ENCODE measurements at places on chromosomes 6 and 20. TPM values are rescaled to one million over a fixed set of nuclear protein-coding genes. Genes with fewer than 3 reads are reported as not detected.

DNA sequence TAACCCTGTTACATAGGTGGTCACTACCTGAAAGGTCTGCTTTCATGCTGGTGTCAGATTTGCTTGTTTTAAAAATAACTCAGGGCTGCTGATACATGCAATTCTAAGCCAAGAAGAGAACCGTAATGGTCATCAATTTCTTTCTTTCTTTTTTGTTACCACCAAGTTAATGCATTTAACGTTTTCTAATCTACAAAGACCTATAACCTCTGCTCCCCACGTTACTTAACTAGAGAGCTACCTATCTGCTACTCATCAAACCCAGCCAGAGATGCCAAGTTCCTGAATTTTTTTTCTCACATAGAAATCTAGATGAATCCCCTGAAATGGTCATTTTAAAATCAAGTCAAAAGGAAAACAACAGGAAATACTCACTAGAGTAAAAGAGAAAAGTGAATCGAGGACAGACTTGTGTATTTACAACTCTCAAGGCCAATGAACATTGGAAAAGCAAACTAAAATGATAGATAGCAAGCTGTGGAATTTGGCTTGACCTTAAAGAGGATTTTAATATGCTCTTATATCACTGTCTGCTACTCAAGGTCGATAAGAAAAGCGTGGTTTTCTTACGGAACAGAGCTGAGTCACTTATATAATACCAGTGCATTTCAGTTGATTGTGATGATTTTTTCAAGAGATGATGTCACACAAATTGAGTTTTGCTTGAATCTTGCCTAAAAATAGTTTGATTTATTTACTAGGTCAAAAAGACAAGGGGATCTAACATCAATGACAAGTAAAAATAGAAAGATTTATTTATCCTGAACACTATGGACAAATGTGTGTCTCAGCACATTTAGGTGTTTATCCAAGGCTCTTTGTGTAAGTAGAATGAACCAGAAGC is 67.9 kb downstream of the SGK1 start:
- DNase-seq, result no peak

Gene ZBTB46
- total RNA-seq, result 6.0 TPM

DNA sequence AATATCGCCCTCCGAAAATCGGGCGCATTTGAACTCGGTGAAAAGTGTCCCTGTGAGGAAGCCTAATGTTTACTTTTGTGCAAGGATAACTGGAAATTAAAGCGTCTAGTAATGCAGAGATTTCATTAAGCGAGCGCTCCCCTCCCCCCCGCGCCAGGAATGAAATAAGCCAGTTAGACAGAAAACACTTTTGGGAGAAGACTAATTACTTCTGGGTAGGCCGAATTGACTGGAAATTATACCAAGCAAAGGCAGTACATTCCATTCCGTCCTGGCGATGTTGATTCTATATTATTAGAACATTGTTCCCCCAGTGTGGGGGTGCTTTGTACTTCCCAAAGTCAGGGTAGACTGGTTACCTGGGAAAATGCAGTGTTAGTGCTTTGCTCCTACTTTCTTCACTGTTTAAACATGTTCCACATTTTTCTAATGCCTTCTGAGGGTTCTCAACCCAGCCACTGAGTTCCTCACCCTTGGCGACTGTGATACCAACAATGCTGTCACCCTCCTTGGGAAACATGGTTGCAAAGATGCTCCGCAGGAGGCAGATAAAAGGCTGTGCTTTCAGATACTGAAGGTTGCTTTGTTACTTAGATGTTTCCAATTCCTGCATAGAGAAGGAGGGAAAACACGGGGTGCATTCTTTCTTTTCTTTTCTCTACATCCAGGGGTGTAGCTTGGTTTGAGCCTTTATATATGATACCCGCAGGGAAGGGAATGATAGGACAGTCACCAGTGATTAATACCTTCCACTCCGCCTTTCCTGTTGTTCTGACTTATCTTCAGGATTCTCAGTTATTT is 2.6 kb downstream of the GJA1 start:
- DNase-seq, result no peak

DNA sequence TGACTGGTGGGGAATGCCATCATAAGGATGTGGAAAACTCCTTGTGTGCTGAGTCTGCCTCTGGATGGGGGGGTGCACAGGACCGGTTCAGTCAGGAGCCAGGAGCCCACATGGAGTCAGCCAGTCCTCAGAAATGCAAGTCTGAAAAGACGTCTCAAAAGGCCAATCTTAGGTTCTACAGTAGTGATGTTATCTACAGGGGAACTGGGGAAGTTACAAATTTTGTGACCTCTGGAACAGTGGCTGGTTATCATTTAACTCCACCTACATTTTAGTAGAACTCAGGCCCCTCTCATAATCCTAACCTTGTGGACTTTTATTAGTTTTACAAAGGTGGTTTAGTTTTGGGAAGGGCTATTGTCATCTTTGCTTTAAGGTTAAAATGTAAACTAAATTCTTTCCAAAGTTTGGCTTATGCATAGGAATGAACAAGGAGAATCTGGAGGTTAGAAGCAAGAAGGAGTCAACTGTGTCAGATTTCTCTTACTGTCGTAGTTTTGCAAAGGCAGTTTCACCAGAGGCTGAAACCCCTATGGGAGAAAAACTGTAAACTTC is 13.7 kb upstream of the TBC1D22B start:
- DNase-seq, result no peak

Gene KCNQ5
- total RNA-seq, result 4.1 TPM

- DNase-seq, result no peak
These were observed 169.7 kb upstream of the GGTLC1 start for GRCh38 chr20:24158281-24158680.

- DNase-seq, result no peak
These were observed 1.0 kb upstream of the YTHDF1 start for GRCh38 chr20:63216849-63217471.

- peak; percentile 62 for DNase-seq
These were observed 16.7 kb downstream of the PDRG1 start for GRCh38 chr20:31934968-31935764.

DNA sequence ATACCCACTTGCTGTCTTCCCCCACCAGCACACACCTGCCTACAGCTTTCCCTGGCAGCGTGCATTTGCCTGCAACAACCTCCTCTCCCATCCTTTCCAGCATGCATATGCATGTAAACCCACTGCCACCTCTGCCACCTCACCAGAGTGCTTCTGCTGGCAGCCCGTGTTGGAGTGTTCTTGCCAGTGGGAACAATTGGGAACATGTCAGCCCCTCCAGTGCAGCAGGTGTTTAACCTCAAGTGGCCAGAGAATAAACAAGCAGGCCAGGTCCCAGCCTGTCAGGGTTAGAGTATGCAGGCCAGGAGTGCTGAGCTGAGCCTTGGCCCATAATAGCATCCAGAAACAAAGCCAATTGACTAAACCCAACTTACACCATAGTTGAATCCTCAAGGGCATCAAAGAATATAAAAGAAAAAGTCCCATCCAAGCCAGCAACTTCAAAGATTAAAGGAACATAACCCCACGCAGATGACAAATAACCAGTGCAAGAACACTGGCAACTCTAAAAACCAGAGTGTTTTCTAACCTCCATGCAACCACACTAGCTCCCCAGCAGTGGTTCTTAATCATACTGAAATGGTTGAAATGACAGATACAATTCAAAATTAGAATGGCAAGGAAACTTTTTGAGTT is 1212.1 kb upstream of the CITED2 start:
- no peak for DNase-seq

GRCh38 chr6:120875900-120876299 is 458.4 kb downstream of the TBC1D32 start:
- DNase-seq, result no peak

Gene VWA7
- total RNA-seq, result 0.15 TPM

DNA sequence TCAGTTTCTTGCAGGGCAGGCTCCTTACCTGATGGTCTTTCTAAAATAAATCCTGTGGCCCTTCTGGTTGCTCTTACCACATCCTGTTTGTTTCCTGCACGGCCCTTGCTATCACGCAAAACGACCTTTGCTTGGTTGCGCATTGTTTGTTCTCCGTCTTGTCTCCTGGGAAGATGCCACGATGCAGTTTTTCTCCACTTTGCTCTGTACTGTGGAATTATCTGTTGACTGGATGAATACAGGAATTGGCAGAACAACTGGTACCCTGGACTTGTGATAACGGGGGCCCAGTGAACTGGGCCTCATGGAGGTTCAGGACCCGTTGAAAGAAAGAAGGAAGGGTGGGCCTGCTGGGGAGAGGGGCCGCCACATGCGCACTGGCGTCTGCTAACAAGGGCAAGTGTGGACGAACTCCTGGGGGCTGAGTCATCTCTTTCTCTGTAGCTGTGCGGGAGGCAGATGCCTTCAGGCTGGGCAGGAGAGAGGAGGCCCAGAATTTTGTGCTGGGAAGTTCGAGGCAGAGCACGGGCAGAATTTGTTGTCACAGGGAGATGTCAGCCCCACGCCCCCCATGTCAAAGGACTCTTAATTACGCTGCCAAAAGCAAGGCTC is 139.9 kb downstream of the BMP7 start:
- DNase-seq, result no peak

Gene HTR1E
- not detected for total RNA-seq

Gene LGSN
- not detected for total RNA-seq

GRCh38 chr20:58630063-58630462 is 21.0 kb upstream of the STX16 start:
- DNase-seq, result peak; percentile 12

DNA sequence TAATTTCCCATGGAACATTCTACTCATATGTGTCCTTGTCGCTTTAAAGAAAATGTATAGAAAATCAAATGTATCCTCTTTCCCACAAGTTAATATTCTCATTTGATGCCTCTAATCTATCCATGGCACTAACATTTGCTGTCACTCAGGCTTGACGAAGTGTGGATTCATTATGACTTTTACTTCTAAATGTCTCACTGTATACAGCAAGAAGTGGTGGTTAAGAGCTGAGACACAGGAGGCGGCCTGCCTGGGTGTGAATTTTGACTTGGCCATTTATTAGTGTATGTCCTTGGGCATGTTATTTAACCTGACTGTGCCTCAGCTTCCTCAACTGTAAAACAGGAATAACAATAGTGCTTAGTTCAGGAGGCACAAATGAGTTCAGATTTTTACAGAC is 70.0 kb downstream of the TRMT6 start:
- DNase-seq, result no peak

- no peak for DNase-seq
These were observed 23.8 kb downstream of the ANKS1A start for GRCh38 chr6:34912715-34913464.

DNA sequence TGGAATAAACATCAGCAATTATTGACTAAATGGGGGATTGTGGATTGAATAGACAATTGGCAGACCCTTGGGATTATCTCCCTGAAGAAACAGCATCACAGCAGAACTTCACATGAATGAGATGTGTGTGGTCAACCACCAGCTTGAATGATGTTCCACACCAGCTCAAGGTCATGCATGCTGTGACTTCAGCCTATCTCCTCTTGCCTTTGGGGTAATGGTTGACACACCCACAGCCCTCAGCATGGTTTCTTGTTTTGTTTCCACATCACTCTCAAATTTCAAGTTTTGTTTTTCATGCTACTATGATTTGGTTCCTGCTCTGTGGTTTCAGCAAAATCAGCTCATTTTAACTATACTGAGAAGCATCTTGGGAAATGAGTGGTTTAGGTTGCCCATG is 94.3 kb downstream of the PAK5 start:
- DNase-seq, result no peak

DNA sequence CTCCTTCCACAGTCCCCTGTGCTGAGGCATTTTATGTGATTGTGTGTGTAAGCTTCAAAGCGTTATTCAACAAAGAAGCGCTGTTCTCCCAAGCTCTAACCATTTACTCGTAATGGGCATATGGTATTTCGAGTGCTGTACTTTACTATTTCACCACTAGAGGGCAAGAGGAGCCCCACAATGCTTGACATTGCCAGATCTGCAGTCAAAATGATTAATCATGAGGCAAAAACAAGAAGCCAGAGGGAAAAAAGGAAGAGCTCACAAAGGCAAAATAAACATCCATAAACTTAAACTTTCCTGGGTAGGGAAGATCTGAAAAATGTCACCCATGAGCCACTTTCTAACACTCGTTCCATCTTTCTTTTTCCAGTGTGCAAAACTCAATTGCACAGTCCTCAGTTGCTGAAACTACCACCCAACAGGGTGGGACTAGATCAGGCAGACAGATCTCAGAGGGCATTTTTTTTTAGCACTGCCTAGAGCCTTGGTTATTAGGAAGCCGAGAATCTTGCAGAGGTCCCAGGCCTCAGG is 215.0 kb upstream of the PLCB4 start:
- DNase-seq, result no peak

DNA sequence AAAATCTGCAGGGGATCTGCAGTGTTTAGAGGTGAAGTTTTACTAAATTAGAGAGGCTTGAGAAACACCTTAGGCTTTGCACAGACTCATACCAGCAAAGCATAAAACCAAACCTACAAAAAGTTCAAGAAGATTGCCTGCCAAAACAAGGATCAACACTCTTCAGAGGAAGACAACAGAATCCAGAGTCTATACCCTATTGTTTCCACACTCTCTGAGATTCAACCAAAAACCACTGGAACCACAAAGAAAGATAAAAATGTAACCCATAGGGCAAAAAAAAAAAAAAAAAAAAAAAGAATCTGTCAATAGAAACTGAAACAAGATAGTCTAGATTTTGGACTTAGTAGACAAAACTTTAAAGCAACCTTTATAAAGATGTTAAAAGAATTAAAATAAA is 102.7 kb downstream of the ANKRD60 start:
- DNase-seq, result no peak

Gene LPA
- total RNA-seq, result not detected

DNA sequence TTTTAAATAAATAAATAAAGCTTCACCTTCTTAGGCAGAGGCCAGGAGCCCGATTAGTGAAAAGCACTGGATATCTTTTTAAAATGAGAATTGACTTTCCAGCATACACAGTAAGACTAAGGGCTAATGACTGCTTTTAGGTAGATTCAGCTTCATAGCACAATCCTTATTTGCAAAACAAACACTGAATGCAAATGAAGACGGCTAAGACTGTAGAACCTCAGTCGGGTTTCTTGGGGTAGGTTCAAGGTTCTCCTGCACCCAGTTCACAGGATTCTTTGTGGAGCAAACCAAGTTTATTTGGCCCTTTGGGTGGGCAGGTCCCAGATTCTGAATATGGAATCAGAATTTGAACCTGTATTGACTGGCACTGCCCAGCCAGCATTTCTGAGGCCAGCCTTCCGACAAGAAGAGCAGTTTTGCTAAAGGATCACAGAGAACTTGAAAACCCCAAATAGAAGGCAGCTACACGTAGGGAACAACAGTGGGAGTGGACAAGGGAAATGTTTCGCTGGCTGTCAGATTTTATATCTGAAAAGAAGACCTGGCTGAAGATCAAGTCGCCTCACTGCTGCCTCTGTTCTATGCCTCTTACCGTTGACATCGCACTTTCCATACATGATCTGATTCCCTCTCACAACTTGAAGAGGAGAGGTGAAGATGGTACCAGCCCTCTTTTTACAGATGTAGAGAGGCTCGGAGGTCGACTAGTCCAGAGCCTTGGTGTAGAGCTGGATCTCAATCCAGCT is 8.2 kb downstream of the TRERF1 start:
- DNase-seq, result no peak

Gene BPIFB4
- total RNA-seq, result not detected

DNA sequence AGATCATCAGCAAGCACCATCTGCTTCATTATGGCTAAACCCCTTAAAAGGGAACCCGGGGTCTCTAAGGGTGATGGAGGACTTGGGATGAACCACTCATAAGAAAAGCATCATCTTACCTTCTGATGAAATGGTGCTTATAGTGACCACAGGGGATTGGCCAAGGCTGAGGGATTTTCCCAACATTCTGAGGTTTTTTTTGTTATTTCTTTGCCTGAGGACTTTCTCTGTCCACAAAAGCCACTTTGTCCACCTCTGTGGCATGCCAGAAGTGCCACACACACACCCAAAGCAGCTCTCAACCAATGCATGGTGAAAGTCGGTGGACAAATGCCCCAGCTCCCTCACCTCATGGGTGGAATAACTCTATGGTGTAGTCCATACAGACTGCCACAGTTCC is 79.3 kb upstream of the TOP1 start:
- DNase-seq, result no peak

Gene IP6K3
- total RNA-seq, result 9.0 TPM

Gene BAK1
- total RNA-seq, result 26.0 TPM
